ENCODE measurements at places on chromosomes 7 and 10.
A peak's percentile ranks its signal among the peaks of the same experiment; 100 is the strongest.

DNA sequence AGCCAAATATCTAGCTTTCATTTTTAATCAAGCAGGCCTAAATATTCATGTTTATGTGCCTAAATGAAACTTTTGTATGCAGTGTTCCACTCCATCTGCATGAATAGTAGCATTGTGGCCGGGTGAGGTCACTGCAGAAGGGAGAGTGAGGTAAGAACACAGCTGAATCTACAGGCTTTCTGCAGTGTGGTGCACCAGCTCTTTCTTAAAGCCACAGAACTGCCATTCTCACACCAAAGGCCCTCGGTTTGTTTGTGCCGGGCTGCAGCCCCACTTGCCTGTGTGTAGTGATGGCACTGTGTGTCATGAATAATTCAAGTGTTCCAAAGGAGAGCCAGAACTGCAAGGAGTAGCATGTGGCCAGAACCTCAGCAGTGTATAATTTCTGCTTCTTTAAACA lies 204.1 kb downstream of the TRIL start:
- DNase-seq, result no peak

DNA sequence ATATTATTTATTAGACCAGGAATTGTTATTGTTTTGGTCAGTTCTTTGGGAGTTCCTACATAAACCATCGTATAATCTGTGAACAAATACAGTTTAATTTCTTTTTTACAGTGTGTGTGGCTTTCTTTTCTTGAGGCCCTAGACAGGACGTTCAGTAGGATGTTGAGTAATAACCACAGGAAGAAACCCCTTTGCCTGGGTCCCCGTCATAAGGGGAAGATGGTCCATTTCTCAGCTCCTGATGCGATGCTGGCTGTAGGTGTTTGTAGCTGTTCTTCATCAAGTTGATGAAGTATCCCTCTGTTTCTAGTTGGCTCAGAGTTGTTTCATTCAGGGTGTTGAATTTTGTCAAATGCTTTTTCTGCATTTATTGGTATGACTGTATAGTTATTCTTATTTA lies 219.7 kb upstream of the ADARB2 start:
- DNase-seq, result no peak

DNA sequence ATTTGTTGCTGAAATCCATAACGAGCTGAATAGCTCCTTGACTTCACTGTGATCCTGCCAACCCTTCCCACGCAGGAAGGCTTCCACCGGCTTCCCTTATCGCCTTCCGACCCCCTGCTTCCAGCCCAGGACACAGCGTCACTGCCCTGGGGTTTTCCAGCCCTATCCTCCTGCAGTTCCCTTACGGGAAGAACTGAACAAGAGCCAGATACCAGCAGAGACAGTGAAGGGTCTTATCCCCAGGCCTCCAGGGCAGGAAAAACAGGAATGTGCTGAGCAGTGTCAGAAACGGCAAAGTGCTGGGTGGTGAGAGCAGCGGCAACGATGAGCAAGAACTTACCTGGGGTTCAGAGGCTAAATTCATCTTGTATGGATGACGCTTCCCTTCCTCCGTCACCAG lies 22.4 kb downstream of the PDLIM1 start:
- no peak for DNase-seq

DNA sequence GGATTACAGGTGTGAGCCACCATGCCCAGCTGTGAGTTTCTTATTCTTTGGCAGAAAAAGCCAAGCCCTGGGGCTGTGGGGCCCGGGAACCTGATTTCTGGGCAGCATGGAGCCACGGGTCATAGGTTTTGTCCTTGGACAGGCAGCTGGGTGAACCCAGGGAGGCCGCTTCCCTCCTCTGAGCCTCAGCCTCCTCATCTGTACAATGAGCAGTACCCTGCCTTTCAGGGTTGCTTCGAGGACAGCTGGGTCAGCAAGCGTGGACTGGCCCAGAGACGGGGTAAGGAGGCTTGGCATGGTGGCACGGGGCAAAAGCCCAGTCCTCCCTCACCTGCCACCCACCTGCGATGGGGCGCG lies 84.1 kb upstream of the GNA12 start:
- DNase-seq, result no peak

GRCh38 chr10:96229568-96230030 lies 41.8 kb downstream of the BLNK start:
- peak; percentile 72 for DNase-seq

GRCh38 chr7:26381476-26382353 lies 90.1 kb downstream of the SNX10 start:
- DNase-seq, result no peak

- DNase-seq, result no peak
These were observed 18.6 kb downstream of the FOXK1 start for GRCh38 chr7:4700577-4701235.

GRCh38 chr10:77531441-77532001 lies 106.1 kb downstream of the KCNMA1 start:
- DNase-seq, result no peak

- no peak for DNase-seq
These were observed 209.9 kb downstream of the FRMD4A start for GRCh38 chr10:14120812-14121211.

- DNase-seq, result no peak
These were observed 179.2 kb upstream of the MBL2 start for GRCh38 chr10:52951824-52952223.

DNA sequence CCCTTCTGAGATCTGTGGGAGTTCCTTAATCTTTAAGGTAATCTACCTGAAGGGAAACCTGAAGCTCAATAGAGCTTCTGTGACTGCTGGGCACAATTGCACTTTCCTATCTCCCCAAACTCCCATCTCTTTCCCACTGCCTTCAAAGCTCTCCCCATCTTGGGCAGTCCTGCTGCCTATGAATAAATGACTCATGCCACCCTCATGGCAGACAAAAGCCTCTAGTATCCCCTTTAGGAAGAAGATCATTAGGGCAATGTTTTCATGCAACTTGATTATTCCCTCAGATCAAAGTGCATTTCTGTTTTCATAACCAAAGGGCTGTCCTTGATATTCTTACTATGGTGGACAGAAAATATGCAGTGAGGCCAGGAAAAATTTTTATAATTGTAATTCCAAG lies 704.9 kb upstream of the LRRN3 start:
- no peak for DNase-seq

- no peak for DNase-seq
These were observed 19.0 kb downstream of the LDB1 start for GRCh38 chr10:102101152-102101551.

DNA sequence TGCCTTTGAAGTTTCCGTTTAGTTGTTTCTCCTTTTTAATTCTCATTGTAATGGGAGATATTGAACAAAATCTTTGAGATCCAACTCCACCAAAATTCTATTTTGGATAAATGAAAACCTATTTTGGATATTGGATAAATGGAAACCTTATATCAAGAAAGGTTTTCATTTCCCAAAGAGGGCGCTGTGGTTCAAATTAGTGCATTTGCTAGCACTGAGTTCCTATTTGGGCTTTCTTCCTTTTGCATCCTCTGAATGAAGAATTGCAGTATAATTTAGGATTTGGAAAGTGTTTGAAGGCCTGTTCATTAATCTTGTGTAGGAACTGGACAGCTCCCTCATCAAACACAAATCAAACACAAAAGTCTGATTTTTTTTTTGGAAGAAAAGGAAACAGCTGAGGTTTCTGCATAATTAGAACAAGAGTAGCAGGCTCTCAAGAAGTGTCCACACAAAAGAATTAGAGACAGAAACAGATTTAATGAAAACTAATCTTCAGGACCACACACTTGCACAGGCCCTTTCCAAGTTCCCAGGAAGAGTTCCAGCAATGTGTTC lies 80.8 kb upstream of the KLF14 start:
- no peak for DNase-seq

DNA sequence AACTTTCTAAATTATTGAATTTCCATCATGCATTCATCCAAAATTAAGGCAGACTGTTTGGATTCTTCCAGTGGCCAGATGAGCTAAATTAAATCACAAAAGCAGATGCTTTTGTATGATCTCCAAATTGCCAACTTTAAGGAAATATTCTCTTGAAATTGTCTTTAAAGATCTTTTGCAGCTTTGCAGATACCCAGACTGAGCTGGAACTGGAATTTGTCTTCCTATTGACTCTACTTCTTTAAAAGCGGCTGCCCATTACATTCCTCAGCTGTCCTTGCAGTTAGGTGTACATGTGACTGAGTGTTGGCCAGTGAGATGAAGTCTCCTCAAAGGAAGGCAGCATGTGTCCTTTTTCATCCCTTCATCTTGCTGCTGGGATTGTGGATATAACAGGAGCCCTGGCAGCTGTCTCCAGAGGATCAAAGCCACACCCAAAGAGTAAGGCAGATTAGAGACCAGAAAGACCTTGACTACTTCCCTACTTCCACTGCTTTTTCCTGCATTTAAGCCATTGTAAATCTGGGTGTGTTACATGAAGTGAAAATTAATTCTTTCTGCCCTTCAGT lies 8.2 kb upstream of the CFAP69 start:
- DNase-seq, result no peak

DNA sequence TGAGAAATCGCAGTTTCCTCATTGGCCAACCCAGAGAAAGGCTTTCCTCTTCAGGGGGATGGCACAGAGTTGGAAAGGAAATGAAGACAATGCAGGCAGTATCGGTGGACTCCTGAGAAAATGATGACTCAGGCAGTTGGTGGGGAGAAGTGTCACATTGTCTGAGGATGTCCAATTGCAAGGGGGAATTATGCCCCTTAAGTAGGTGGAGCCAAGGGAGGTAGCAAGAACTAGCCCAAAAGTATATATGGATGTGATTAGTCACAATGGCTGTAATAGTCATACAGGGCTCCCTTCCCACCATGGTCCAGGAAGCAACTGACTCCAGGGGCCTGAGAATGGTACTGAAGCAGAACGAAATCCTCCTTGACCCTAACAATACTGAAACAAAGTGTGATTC lies 58.3 kb upstream of the EGFR start:
- no peak for DNase-seq

- no peak for DNase-seq
These were observed 54.2 kb upstream of the SVIL start for GRCh38 chr10:29689001-29689400.

DNA sequence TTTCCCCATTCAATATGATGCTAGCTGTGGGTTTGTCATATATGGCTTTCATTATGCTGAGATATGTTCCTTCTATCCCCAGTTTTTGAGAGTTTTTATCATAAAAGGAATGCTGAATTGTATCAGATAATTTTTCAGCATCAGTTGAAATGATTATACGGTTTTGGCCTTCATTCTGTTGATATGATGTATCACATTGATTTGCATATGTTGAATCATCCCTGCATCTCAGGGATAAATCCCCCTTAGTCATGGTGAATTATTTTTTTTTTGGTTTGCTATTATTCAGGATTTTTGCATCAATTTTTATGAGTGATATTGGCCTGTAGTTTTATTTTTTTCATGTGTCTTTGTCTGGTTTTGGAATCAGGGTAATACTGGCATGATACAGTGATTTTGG lies 1152.3 kb upstream of the C7orf33 start:
- no peak for DNase-seq

DNA sequence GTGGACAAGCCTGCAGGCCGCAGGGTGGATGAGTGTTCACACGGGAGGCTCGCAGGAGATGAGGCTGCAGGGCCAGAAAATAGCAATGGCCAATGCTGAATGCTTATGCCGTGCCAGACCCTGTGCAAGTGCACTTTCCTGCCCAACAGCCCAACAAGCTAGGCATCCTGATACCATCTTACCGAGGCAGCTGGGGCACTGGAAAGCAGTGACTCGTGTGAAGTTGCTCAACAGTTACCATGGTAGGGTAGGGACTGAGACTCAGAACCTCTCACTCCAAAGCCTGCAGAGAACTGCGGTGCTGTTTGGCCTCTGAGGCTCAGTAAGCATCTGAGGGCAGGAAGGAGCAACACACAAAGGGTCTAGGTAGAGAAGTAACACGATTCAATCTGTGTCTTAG lies 43.7 kb downstream of the JAZF1 start:
- DNase-seq, result no peak

DNA sequence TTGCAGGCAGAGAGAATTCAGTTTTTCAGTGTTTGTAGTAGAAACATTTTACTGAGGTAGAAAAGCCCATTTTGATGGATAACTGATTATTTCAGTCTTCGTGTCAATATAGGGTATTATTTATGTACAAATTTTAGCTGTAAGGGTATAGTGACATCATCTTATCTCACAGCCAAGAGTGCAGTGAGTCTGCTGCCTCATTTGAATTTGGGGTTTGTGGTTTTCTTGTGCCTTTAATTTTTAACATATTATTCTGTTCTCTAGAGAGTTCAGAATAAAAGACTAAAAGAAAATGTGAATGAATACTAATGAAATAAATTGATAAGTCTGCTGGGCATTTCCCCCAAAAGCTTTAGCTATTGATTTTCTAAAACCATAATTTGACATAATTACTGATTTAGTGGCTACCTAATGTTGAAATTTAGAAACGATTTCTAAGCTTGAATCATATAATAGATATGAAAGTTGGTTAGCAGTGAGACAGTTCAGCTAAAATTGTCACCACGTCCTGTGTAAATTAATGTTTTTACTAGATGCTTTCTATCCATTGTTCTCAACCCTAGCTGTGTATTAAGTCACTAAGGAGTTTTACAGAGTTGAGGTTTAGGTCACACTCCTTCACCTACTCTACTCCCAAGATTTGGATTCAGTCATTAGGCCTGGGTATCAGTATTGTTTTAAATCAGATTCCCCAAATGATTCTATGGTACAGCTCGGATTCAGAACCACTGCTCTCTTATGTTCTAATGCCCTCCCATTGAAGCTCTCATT lies 37.3 kb downstream of the ACADSB start:
- no peak for DNase-seq

- DNase-seq, result no peak
These were observed 59.6 kb downstream of the PTPRN2 start for GRCh38 chr7:158527915-158528502.

- no peak for DNase-seq
These were observed 43.8 kb downstream of the CFAP46 start for GRCh38 chr10:132898391-132899053.

DNA sequence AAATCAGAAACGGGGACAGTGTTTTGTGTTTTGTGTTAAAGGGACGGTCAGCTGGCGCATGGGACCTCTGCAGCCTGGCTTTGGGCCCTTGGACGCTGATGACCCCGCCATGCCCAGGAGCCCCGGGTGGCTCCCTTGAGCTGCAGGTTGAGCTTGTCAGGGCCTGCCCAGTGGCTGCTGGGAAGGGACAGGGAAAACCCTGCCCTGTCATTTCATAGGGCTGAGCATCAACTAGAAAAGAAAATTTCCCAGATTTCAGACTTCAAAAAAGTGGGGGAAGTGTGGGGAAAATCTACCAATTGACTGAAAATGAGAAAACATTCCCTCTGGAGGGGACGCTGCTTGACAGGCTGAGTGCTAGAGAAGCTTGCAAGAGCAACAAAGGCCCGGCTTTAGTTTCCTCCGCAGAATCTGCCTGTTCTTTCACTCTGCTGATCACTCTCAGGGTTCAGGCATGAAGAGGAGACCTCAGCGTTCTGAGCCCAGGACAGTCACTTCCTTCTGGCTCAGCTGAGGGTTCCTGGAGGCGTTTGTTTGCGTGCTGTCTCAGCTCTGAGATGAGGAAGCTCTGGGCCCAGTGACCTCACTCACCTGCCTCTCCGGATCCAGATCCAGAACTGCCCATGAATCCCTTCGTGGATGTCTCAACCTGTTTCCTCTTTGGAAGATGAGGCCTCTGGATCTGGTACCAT lies 18.6 kb upstream of the DNAJB6 start:
- no peak for DNase-seq

GRCh38 chr10:1232164-1232911 lies 176.2 kb downstream of the WDR37 start:
- DNase-seq, result no peak

Measured in activated CD4-positive, alpha-beta T cell treated with anti-CD3 and anti-CD28 coated beads, Interleukin-2, amount 50 U/mL, for 1 hour (primary cell).